Activated CD8-positive, alpha-beta T cell treated with anti-CD3 and anti-CD28 coated beads for 36 hours (primary cell): ENCODE measurements at places on chromosomes 13 and 19. TPM values are rescaled to one million over a fixed set of nuclear protein-coding genes. Genes with fewer than 3 reads are reported as not detected.

DNA sequence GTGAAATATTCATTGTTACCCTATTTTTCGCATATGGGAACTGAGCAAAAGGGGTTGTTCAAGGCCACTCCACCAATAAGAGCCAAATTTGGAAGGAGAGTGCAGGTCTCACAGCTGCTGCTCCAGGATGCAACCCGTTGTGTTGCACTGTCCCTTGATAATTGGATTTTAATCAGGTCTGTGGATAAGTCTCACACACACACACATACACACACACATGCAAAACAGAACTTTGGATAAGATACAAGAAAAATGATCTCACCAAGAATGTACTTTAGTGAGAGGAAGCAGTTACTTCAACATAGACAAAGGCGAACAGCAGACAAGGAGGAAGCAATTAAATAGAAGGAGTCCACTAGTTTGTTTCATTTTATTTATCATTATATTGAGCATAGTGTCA is 127.3 kb upstream of the EDNRB start:
- no peak for DNase-seq
- H3K27ac ChIP-seq: no peak overlapping the region

Gene TGFBR3L
- 5.9 TPM for total RNA-seq

DNA sequence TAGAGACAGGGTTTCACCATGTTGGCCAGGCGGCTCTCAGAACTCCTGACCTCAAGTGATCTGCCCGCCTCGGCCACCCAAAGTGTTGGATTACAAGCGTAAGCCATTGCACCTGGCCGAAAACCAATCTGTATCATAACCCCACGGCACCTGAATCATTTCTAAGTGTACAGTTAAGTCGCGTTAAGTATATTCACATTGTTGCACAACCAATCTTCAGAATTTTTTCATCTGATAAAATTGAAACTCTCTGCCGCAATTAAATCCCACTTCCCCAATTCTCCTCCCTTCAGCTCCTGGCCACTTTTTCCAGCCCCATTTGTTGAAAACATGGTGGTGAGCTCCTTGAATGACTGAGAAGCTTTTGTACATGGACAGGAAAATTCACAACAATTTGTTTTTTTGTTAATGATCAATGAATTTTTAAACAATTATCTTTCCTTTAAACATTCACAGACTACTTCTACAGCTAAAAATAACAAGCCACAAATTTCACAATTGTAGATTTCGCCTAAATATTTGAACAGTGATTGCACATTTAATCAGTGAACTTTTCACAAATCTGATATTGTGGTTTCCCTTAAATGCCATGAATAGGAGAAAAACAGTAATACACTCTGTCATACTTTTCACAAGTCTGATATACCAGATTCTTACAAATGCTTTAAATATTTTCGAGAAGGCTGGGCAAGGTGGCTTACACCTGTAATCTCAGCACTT is 13.8 kb downstream of the FGF21 start:
- no peak overlapping the region for H3K27ac ChIP-seq
- no peak overlapping the region for H3K4me3 ChIP-seq

DNA sequence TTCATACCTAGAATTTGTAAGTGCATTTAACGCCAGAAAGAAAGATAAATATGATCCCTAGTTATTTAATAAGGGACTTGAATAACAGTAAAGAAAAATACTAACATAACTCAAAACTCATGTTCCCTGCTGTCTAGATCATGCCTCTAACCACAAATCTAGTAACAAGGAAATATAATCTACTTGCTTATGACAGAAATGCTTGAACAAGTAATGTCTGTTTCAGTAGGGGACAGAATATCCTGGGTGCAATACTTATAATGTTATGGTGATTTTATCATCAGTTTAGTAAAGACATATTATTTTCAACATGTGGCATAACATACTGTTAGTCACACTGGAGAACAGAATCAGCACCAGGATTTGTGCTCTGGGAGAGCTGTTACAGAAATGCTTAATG is 861.9 kb upstream of the SLITRK1 start:
- no peak for DNase-seq
- no peaks in the 10 kb centered on the region for H3K36me3 ChIP-seq
- H3K27me3 ChIP-seq: no peaks in the 10 kb centered on the region
- no peaks in the 10 kb centered on the region for H3K4me1 ChIP-seq

Gene ZNF880
- 20.4 TPM for total RNA-seq

GRCh38 chr13:59360108-59360507 is 803.6 kb downstream of the DIAPH3 start:
- H3K36me3 ChIP-seq: no peaks in the 10 kb centered on the region
- no peak overlapping the region for H3K4me3 ChIP-seq
- H3K27ac ChIP-seq: no peak overlapping the region
- DNase-seq: peak; percentile 14
- H3K4me1 ChIP-seq: no peaks in the 10 kb centered on the region

GRCh38 chr13:99261059-99261458 is 2.9 kb upstream of the GPR18 start:
- H3K4me1 ChIP-seq: peaks cover 70% of the 10 kb centered on the region
- peak overlapping the region; percentile 75 for H3K27ac ChIP-seq
- peaks cover 37% of the 10 kb centered on the region for H3K36me3 ChIP-seq
- DNase-seq: no peak

- no peaks in the 10 kb centered on the region for H3K27me3 ChIP-seq
- no peak overlapping the region for H3K4me3 ChIP-seq
- no peaks in the 10 kb centered on the region for H3K4me1 ChIP-seq
These were observed 290.4 kb downstream of the DACH1 start for GRCh38 chr13:71576571-71576970.

- no peaks in the 10 kb centered on the region for H3K36me3 ChIP-seq
- H3K27ac ChIP-seq: no peak overlapping the region
- no peak overlapping the region for H3K4me3 ChIP-seq
- no peak for DNase-seq
These were observed 282.5 kb downstream of the ATP8A2 start for GRCh38 chr13:25654322-25654721.

GRCh38 chr13:39385154-39385553 is 217.8 kb downstream of the LHFPL6 start:
- H3K27ac ChIP-seq: no peak overlapping the region
- H3K4me1 ChIP-seq: no peaks in the 10 kb centered on the region
- H3K27me3 ChIP-seq: no peaks in the 10 kb centered on the region
- no peak overlapping the region for H3K4me3 ChIP-seq
- no peaks in the 10 kb centered on the region for H3K36me3 ChIP-seq

Gene C13orf42
- total RNA-seq: not detected

DNA sequence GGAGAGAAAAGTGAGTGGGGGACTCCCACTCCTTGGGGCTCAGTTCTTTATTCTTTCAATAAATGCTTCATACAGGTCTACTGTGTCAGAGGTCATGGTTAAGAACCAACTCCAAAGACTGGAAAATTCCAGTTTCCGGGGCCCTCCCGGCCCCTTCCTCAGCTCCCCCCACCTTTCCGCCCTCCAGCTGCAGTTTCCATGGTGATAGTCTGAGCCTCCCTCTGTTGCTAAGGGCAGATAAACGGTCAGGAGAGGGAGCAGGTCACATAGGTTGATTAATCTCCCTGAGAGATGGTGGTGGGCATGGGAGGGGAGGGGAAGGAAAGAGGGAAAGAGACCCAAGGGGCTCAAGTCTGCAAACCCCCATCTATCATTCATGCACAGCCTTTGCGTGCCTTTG is 131.5 kb upstream of the USP29 start:
- H3K4me1 ChIP-seq: no peaks in the 10 kb centered on the region
- H3K27me3 ChIP-seq: no peaks in the 10 kb centered on the region
- no peak for DNase-seq
- H3K27ac ChIP-seq: no peak overlapping the region
- no peak overlapping the region for H3K4me3 ChIP-seq

Gene ZNF729
- total RNA-seq: not detected

DNA sequence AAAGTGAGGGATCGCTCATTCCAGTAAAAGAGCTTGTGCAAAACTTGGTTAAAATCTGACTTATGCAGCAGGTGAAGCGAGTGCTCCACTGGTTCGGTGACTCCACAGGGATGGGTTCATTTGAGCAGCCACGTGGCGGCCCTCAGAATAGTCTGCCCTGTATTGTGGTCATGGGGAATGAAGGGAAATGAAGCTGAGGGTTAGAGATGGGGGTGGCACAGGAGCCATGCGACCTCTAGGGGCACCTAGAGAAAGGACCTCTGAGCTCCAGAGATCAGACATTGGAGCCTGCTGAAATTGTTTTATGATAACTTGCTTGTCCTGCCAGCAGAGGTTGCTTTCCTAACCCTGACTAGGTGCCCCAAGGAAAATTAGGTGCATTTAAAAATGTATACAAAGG is 26.6 kb downstream of the CBY2 start:
- peak; percentile 16 for DNase-seq
- no peaks in the 10 kb centered on the region for H3K4me1 ChIP-seq
- no peaks in the 10 kb centered on the region for H3K36me3 ChIP-seq
- H3K4me3 ChIP-seq: no peak overlapping the region
- no peak overlapping the region for H3K27ac ChIP-seq
- peaks cover 1% of the 10 kb centered on the region for H3K27me3 ChIP-seq

GRCh38 chr19:29090783-29091526 is 122.0 kb downstream of the UQCRFS1 start:
- no peak overlapping the region for H3K4me3 ChIP-seq
- no peaks in the 10 kb centered on the region for H3K4me1 ChIP-seq
- no peak overlapping the region for H3K27ac ChIP-seq
- H3K27me3 ChIP-seq: no peaks in the 10 kb centered on the region
- no peaks in the 10 kb centered on the region for H3K36me3 ChIP-seq
